ENCODE measurements at places on chromosomes 5 and 9.
A peak's percentile ranks its signal among the peaks of the same experiment; 100 is the strongest.

DNA sequence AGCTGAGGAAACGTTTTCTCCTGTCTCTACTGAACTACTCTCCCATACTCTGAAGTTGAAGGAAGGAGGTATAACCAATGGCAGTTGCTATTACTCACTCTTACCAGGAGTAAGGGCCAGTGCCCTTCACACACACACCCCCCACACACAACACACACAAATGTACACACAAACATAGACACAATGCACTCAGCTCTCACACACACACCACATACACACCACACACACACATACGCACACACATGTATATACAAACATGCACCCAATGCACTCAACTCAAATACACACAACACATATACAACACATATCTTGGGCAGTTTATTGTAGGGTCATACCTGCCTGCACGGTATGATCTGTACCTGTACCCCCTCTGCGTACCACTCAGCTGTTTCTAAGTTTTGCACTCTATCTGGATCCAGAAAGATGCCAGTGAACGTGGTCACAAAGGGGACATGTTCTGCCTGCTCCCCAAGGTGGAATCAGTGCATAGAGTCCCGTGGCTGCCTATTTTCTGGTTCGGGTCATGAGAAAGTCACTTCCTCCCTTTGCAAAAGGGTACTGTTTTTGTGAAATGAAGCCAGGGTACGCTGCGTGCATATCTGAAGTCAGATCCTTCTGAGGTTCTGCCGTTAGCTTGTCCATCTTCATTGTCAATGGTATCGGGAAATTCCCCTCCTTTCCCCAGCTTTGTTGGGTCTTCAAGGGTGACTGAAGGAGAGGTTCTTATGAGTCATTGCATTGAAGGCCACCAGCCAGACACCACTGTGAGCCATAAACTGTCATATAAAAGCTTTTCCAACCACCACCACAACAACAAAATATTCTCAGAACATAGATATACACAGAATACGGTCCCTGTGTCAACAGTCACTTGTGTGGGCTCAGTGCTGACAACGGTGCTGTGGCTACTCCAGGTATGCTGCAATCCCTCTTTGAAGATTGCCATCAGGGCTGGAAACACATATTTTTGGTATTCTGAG lies 131.9 kb downstream of the UGCG start:
- no peak for DNase-seq

- no peak for DNase-seq
These were observed 28.8 kb downstream of the SLC46A2 start for GRCh38 chr9:112861638-112862555.

- no peak for DNase-seq
These were observed 60.5 kb downstream of the CTSL start for GRCh38 chr9:87786423-87786822.

- no peak for DNase-seq
These were observed 6.3 kb upstream of the CLPTM1L start for GRCh38 chr5:1351156-1351555.

DNA sequence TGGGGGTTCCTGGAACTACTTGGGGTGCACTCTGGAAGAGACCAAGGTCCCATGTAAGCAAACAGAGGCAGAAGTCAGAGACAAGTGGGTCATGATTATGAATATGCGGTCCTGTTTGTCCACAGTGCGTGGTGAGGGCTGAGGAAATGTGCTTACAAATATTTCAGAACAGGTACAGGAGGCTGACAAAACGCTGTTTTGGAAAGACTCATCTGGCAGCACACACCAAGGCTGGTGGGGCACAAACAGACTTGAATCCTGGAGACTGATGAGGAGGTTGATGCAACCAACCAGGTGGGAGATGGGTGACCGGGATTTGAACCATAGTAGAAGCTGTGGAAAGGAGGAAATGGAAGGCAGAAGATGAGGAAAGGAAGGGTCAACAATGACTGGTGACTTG lies 83.8 kb downstream of the ADRB2 start:
- no peak for DNase-seq

DNA sequence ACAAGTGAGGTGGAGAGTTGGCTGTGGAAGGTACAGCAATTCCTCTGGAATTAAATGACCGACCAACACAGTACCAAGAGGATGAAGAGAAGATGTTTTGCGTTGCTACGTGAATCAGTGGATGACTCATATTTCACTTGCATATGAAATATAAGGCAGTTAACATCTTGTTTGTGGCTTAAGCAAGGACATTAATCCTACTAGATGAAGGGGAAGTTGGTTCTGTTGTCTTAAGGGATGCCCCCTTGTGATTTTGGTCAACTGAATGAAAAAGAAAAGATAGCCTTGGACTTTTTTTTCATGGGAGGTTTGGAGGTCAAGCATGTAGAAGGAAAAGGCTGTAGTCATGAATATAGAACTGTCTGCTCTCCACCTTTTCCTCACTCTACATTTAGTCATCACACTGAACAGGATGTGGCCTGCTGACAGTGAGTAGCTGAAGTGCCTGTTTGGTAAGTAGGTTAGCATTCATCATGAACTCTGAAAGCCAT lies 33.9 kb downstream of the VLDLR start:
- no peak for DNase-seq

DNA sequence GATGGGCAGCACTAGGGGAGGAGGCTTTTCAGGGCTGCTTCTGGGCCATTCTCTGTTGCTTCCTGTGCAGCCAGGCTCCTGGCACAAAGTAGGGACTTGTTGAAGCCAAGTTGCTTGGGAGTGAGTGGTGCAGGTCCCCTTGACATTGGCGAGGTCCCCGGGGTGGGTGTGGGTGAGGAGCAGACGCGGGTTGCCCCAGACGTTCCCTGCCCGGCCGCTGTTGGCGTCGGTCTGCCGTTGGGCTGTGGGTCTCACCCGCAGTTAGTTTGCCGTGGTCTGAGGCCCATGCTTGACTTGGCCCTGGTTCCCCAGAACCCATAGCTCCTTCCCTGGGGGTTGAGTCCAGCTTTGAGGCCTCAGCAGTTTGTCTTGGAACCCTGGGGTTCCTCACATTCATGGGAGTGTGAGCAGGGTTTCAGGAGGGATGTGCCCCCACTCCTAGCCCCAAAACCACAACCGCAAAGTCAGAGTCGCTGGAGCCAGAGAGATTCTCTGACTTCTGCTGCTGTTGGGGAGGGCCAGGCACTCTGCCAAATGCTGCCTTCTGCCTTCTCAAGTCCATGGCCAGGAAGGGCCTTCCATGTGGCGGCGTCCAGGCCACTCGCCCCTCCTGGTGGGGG lies 77.5 kb downstream of the RXRA start:
- no peak for DNase-seq

GRCh38 chr9:28758341-28758740 lies 1185.1 kb upstream of the C9orf72 start:
- no peak for DNase-seq

- no peak for DNase-seq
These were observed 105.6 kb downstream of the ARSB start for GRCh38 chr5:78879516-78879915.

DNA sequence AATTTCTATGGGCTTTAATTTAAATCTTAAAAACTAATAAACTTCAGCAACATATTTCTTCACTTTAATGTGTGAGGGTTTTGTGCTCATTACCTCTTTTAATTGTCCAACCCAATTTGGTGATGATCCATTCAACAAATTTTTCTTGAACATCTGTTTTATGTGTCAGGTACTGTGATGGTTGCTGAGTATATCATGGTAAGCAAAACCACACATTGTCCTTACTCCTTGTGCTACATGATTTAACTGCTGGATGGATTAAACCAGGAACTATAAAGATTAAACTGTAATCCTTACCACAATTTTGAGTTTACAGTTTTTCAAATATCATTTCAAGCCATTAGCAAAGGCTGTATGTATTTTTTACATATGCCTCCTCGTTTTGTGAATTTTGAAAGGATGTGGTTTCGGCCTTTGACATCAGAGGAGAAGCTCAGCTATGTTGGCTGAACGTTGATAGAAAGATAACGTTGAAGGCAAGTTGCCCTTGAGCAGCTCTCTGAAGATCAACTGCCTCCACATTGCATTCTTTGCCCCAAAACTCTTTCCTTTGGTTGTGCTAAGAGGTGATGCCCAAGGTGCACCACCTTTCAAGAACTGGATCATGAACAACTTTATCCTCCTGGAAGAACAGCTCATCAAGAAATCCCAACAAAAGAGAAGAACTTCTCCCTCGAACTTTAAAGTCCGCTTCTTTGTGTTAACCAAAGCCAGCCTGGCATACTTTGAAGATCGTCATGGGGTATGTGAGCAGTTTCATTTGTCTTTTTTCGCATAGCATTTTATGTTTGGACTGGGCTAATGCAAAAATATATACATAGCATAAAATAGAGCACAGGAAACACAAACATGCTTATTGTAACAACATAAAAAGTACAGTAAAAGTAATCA lies at the start of gene ITK:
TSS of gene ITK (plus strand) at position 467 of the 891 bp plus-strand sequence. CDS start at position 605, 138 bp downstream.
- DNase-seq, result no peak

DNA sequence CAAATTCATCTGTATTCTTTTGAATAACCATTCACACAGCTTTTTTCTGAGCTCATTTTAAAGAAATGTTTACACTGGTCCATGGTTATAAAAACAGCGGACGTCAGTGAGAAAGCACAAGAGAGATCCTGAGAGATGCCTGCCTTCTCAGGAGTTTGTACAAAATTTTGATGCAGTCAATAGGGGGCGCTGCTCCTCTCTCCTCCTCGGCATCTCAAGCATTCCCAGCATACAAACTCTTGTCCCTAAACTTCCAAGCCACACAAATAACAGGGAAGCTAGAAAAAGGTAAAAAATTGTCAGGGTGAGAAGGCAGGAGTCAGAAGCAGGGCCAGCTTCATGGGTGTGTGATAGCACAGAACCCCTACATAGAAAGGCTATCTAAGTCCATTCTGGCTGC lies 11.2 kb upstream of the CCDC152 start:
- no peak for DNase-seq

DNA sequence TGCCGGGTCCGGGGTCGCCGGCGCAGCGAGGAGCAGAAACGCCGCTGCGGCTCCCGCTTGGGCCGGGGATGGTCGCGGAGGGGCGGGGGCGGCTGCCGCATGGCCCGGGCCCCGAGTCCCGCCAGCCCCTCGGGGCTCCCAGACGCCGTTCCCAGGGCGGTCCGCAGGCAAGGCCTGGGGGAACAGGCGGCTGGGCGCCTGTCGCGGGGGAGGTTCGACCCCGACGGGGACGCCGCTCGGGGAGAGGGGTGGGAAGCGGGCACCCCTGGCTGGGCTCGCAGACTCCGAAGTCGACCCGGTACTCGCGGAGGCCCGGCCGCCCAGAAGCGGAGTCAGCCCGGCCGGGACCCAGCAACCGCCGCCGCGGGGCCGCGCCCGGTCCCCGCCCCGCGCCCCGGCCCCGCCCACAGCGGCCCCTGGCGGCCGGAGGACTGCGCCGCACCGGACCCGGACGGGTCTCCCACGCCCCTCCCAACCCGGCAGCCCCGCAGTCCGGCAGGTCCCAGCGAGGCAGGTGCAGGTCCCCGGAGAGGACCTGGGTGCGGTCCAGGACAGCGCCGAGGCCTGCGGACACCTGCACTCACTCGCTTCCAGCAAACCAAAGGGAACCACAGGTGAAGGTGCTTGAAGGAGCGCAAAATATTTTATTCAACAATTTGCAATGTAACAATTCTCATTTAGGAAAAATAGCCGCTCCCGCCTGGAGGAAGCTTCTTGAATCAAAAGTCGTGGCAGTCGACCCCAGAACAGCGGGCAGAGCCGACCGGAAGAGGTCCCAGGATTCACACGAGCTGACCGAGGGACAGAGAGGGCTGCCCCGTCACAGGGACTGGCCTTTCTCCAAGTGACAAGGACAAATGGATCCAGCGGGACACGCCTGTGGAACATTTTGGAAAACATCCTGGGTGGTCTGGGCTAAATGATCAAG lies at the start of gene INPP5E:
TSS of gene INPP5E (minus strand) at position 365 of the 928 bp plus-strand sequence. CDS start 426 bp downstream, outside the sequence.
- peak; percentile 80 for DNase-seq

DNA sequence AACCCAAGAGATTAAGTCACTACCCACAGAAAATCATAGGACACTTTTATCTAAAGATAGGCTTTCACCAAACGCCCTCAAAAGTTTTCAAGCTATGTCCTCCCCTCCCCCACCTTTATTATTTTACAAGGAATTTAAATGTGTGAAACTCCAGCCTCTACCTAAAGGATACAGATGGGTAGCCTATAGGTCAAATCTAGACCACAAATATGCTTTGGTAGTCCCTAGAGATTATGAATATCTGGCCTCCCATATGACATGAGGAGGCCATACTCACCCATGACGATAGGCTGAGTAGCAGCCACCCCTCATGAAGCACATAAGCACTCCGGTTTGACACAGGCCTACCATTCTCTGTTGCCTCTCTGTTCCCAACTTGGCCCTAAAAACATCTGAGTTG lies 11.9 kb downstream of the SIL1 start:
- DNase-seq, result no peak

- DNase-seq, result no peak
These were observed 8.7 kb downstream of the PPP6C start for GRCh38 chr9:125180876-125181275.

GRCh38 chr9:121607434-121608167 lies 43.8 kb upstream of the DAB2IP start:
- DNase-seq, result no peak

- no peak for DNase-seq
These were observed 233.5 kb downstream of the FRMD3 start for GRCh38 chr9:83304686-83305085.

GRCh38 chr9:94672811-94673487 lies 33.6 kb upstream of the FBP1 start:
- DNase-seq, result no peak

DNA sequence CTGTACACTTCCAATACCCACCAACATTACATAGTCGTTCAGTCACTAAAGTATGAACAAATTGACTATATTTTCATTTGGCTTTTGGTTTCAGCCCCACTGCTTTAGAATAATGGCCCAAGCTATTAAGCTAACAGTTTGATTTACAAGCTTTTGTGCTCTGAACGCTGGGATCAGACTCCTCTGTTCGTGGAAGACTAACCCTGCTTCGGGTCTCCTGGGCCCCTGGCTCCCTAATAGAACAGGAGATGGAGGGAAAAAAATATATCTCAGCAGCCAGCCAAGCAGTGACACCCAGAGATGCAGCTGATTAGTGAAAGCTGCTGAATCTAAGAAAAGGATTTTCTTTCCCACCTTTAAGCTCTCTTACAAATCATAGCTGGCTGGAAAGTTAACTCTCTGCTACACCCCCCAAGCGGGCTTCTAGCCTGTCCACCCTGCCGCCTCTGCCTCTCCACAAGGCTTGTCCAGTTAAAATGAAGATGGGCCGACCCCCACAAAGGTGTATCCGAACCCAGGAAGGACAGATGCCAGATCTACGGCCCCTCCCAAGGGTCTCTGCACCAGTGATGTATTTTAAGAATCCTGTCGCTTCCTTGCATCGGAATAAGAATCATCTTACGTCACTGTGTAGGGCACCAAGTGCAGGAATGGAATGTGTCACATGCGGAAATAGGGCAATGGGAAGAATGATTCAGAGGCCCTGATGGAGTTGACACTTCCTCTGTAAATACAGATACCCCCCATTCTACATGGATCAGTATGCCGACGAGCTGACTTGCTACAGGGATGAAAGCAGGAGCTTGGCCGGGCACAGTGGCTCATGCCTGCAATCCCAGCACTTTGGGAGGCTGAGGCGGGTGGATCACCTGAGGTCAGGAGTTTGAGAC lies 33.4 kb upstream of the BARHL1 start:
- DNase-seq, result no peak

DNA sequence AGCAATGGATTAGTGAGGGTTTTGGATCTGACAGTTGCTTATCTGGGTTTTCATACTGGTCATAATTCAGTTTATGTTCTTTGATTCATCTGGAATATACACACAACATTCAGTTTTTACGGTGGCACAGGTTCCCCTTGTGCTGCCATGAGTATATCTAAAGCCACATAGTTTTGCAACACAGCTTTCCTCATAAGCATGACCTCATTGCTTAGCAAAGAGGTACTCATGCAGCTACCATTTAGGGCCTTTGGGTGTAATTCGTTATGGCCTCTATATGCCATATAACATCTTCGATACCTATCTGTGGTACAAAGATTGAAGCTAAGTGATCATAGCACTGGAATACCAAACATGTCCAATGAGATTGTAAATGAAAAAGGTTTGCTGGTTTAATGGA lies 2.9 kb upstream of the RBM22 start:
- no peak for DNase-seq
